GM18507 (cell line): ENCODE measurements at places on chromosomes 1 and 21.

GRCh38 chr1:229027622-229028182 is 243.2 kb upstream of the RAB4A start:
- DNase-seq: no peak

DNA sequence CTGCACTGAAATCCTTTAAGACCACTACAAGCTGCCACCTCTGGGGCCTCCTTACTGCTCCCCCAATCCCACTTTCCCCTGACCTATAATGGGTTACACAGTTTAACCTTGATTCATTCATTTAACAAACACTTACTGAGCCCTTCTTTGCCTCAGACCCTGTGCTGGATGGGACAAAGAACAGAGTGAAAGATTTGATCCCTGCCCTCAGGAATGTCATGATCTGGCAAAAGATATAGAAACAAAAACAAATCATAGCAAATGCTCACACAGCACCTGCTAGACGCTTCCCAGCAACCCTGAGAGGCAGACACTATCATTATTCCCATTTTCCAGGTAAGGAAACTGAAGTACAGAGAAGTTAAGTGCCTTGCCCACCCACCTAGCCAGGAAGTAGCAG is 7.0 kb upstream of the AUNIP start:
- no peak for DNase-seq

DNA sequence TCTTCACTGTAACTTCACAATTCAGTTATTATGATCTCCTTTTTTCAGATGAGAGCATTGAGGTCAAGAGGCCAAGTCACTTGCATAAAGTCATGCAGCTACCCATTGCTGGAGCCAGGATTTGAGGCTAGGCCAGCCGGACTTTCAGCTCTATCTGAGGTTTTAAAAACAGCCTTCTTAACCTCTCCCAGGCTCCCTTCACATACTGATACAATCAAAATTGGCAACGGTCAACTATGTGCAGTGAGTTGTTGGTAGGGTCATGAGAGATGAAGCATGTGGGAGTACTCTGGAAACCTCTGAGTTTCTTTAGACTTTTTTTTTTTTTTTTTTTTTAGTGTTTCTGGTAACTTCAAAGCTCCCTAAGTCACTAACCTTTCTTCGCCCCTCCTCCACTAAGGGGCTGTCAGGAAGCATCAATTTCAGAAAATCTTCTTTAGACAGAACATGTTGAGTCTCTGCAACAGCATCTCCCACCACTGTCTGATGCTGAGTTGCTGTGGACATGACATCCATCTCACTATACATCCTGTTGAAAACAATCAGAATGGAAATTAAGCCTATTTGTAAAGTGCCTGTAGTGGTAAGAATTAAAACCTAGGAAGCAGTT is 201.8 kb downstream of the SIPA1L2 start:
- DNase-seq: no peak

GRCh38 chr1:53190210-53190611 is 6.4 kb upstream of the CPT2 start:
- no peak for DNase-seq

DNA sequence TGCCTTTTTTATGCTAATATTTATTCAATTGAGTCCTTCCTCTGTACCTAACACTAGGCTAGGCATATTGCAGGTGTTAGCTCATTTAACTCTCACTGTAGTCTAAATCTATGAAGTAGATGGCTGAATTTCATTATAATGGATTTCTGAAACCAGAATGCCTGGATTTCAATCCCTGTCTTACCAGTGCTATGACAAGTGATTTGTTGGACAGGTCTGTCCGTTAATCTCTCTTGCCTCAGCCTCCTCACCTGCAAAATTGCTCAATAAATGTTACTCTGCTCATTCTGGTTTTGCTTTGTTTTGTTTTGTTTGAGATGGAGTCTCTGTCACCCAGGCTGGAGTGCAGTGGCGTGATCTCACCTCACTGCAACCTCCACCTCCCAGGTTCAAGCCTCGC is 146.1 kb upstream of the ADGRL2 start:
- no peak for DNase-seq

DNA sequence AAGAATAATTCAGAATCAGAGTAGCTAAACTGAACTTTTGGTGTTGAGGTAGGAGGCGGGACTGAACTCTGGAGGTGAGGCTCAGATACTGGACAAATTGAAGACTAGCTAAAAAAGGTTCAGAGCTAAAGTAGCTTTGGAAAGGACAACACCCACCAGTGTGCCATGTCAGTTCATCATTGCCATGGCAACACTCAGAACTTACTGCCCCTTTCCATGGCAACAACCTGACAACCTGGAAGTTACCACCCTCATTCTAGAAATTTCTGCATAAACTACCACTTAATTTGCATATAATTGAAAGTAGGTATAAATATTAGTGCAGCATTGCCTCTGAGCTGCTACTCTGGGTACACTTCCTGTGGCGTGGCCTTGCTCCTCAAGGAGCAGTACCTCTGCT is 30.3 kb upstream of the POGK start:
- DNase-seq: no peak

DNA sequence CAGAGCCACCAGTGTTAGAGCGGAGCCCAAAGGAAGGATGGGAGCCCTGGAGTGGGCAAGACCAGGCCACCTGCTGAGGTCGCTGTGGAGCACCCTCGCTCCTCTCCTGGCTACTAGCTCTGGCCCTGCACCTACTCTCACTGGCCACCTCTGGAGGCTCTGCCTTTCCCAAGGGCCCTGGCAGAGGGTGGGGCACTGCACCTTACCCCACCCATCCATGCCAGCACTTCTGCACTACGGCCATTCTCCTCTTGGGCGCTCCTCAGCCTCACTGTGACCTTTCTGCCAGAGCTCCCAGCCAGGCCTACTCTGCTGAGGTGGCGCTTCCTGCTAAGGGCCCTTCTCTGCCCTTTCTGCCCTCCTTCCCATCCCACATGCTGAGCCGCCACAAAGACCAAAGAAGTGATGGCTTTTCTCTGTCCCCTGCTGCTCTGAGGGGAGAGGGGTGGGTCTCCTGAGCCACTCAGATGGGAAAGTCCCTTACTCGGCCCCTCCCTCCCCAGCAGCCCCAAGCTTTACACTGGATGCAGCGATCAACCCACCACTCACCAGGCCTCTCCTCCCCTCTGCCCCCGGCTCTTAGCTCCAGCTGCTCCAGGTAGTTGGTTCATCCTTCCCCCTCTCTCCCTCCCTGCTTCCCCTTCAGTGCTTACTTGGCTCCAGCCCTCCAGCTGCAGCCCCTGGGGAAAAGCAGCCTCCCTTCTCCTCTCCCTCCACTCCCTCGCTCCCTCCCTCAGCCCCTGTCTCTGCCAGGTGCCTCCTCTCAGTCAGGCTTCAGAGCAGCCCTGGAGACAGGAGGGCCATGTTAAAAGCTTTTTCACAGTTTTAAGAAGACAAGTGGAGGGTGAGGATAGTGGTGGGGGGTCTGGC is 14.8 kb upstream of the TMEM222 start:
- DNase-seq: no peak

- DNase-seq: no peak
These were observed 24.9 kb downstream of the LDLRAP1 start for GRCh38 chr1:25568090-25568833.

DNA sequence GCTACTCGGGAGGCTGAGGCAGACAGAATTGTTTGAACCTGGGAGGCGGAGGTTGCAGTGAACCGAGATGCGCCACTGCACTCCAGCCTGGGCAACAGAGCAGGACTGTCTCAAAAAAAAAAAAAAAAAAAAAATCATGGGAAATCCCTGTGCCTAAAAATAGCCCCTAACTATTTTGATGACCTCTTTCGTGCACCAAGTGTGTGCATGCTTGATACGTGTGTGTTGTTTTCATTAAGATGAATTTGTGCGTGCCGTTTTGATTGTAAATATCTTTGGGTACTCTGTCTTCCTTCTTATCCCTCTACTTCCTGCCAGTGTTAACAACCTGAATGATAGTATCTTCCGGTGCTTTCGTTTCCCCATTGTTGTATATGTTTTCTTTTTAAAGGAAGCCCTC is 9.8 kb downstream of the CACYBP start:
- DNase-seq: no peak

GRCh38 chr1:38135625-38136414 is 89.2 kb upstream of the POU3F1 start:
- no peak for DNase-seq

GRCh38 chr1:234989019-234989418 is 139.6 kb downstream of the TOMM20 start:
- no peak for DNase-seq

DNA sequence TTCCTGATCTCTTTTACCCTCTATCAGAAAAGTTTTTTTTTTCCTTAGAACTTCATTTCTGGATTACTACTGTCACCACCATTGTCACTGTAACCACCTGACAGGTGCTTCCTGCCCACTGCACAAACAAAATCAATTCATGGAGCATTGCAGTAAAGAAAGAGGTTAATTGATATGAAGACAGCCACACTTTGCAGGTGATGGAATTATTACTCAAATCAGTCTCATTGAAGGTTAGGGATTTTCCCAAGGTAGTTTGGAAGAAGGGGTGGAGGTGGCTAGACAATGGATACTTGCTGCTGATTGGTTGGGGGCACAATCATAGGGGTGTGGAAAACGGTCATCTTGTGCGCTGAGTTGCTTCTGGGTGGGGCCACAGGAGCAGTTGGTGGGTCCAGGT is 230.8 kb upstream of the CACYBP start:
- no peak for DNase-seq

DNA sequence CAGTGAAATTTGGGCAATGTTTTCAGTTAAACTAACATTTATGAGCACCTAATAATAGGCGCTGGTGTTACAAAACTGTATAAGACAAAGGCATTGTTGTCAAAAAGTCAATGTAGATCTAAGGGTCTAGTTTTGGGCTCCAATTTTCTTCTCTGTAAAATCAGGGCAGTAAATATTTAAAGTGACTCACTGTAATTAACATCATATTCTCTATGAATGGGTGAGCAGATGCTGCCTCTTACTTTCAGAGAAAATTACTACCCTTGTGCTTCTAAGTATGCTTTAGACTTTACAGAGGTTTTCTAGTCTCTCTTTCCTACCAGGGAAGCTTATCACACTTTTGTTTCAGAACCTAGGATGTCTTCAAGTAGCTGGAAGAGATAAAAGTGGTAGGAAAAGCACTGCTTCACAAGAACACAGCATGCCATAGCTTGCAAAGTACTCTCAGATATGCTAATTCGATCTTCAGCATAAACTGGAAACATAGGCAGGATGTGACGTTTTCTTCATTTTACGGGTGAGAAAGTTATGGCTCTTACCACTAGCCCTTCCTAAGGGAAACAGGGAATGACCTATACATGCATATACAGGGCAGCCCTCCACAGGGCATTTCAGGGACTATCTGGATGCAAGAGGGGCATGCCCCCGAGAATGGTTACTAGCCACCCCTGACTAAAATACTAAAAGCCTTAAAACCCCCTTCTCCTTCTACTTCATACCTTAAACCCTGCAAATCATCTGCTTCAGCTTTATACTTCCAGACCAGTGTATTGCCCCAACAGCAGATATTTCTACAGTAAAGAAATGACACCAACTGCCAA is 2.6 kb downstream of the C1orf116 start:
- DNase-seq: no peak

DNA sequence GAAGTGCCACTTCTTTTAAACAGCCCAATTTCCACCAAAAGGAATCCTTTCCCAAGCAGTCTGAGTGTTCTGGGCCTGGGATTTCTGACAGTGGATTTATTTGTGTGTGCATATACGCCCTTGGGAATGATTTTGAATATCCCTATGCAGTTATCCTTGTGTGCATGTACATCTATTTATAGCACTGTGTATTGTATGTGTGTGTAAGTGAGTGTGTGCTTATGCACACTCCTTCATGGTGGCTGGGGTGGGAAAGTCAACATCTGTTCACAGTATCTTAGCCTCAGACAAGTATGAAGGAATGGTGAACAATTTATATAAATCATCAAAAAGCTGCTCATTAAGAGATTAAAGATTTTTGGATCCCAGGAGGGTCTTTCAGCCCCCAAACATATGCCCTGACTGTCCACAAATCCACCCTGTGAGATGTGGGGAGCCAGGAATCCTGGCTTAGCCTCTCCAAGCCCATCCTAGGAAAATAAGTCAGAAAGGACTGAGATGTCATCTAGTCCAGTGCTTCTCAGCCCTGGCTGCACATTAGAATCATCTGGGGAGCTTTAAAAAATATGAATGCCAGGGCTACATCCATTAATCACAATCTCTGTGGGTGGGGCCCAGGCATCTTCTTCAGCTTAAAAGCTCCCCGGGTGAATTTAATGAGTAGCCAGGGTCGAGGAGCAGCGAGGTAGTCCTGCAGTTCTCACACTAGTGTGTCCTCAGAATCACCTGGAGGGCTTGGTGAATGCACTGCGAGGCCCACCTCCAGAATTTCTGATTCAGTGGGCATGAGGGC is 101.4 kb downstream of the PLXNA2 start:
- DNase-seq: no peak

GRCh38 chr21:32477424-32477745 is 64.9 kb downstream of the EVA1C start:
- DNase-seq: no peak

DNA sequence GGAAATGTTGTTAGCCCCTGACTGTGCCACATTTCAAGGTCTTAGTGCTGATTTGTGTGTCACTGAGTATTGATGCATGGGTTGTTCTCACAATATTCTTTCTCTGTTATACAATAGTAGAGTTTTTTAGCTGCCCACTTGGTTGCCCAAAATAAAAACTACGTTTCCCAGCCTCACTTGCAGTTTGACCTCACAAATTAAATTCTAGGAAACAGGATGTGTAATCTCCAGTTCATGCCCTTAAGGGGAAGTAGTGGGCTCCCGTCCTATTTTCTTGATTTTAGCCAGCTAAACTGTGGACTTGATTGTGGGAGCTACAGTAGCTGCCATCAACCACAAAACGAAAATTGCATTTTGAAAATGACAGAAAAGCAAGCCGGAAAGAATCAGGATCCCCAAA is 27.3 kb upstream of the LAMC1 start:
- DNase-seq: no peak

DNA sequence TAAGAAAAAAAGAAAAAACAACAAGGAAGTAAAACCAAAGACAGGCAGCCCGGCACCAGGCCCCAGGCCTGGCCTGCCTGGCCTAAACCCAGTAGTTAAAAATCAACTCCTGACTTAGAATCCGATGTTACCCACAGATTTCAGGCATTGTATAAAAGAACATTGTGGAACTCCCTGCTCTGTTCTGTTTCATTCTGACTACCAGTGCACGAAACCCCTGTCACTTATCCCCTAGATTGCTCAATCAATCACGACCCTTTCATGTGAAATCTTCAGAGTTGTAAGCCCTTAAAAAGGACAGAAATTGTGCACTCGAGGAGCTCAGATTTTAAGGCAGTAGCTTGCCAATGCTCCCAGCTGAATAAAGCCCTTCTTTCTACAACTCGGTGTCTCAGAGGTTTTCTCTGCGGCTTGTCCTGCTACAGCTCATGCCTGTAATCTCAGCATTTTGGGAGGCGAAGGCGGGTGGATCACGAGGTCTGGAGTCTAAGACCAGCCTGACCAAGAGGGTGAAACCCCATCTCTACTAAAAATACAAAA is 15.6 kb upstream of the MYOCOS start:
- DNase-seq: no peak

DNA sequence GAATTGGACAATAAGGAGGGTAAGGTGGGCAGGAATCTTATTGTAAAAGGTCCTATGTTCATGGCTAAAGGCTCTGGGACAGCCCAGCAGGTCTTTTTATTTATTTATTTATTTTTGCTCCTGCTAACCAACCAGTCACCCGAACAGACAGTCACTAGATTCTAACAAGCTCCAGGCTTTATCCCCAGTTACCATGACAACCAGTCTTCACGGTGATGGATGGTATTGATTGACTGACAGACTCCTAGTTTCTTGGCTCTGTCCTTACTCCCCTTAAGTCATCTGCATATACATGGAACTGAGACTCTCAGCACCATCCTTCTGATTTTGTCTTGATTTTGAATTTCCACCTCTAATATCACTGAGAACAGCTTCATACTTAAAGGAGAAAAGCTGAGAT is 44.3 kb downstream of the C8A start:
- DNase-seq: no peak
